Adrenal gland (tissue), 19 donors: ENCODE measurements at places on chromosomes 2 and 18. TPM values are rescaled to one million over a fixed set of nuclear protein-coding genes. Genes with fewer than 3 reads are reported as not detected.

GRCh38 chr2:71575966-71576365 is 122.6 kb downstream of the DYSF start:
- DNase-seq: no peak
- H3K27ac ChIP-seq: no peak overlapping the region
- H3K36me3 ChIP-seq: no peaks in the 10 kb centered on the region
- H3K4me1 ChIP-seq: no peaks in the 10 kb centered on the region
- H3K27me3 ChIP-seq: no peaks in the 10 kb centered on the region

GRCh38 chr2:8191427-8191826 is 490.4 kb upstream of the ID2 start:
- H3K4me3 ChIP-seq: no peak overlapping the region
- no peak for DNase-seq
- no peak overlapping the region for H3K27ac ChIP-seq
- H3K27me3 ChIP-seq: no peaks in the 10 kb centered on the region
- no peaks in the 10 kb centered on the region for H3K4me1 ChIP-seq

DNA sequence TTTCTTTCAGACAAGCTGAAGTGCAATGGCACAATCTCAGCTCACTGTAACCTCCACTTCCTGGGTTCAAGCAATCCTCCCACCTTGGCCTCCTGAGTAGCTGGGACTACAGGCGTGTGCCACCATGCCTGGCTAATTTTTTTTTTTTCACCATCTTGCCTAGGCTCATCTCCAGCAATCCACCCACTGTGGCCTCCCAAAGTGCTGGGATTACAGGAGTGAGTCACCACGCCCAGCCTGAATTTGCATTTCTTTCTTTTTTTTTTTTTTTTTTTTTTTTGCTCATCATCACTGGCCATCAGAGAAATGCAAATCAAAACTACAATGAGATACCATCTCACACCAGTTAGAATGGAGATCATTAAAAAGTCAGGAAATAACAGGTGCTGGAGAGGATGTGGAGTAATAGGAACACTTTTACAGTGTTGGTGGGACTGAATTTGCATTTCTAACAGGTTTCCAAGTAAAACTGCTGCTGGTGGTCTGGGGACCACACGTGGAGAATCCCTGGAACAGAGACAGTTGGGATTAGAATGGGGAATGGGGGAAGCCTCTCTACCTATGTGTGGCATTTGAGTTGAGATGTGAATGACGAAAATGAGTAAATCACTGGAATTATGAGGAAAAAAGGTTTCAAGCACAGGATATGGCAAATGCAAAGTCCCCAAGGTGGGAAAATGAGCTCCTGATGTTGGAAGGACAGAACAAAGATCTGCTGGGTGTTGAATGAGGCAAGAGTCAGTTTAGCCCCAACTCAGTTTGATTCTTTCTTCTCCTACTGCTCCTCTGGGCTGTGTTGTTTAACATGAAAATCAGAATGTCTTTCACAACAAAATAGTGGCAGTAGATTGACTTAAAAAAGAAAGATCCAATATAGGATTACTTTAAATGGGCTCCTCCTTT is 88.8 kb upstream of the MAP4K4 start:
- no peaks in the 10 kb centered on the region for H3K36me3 ChIP-seq
- no peaks in the 10 kb centered on the region for H3K27me3 ChIP-seq
- H3K4me3 ChIP-seq: no peak overlapping the region
- no peak for DNase-seq
- H3K27ac ChIP-seq: no peak overlapping the region

The LRATD1 gene
- 2.2 TPM for total RNA-seq

- H3K27me3 ChIP-seq: no peaks in the 10 kb centered on the region
- H3K36me3 ChIP-seq: no peaks in the 10 kb centered on the region
- peak; percentile 77 for DNase-seq
- H3K27ac ChIP-seq: no peak overlapping the region
Measured at GRCh38 chr2:38187541-38188011, 111.6 kb upstream of the CYP1B1 start.

- peaks cover 2% of the 10 kb centered on the region for H3K4me1 ChIP-seq
- H3K36me3 ChIP-seq: no peaks in the 10 kb centered on the region
- DNase-seq: no peak
- no peak overlapping the region for H3K27ac ChIP-seq
- H3K4me3 ChIP-seq: no peak overlapping the region
Measured at GRCh38 chr2:207290833-207291624, 125.3 kb upstream of the KLF7 start.

DNA sequence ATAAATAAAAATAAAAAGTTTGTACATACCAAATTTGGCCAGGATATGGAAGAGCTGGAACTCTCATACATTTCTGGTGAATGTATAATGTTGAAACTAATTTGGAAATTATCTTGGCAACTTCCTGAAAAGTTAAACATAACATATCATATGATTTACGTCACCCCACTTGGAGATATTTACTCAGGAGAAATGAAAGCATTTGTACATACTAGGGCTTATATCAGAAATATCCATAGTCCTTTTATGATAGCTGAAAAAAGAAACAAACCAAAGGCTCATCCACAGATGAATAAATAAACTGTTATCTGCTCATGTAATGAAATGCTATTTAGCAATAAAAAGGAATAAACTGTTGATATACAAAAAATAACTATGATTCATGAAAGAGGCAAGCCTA is 318.2 kb upstream of the NRXN1 start:
- no peaks in the 10 kb centered on the region for H3K4me1 ChIP-seq
- H3K27ac ChIP-seq: no peak overlapping the region
- H3K4me3 ChIP-seq: no peak overlapping the region
- H3K27me3 ChIP-seq: no peaks in the 10 kb centered on the region
- DNase-seq: no peak

The MAIP1 gene
- total RNA-seq: 41.7 TPM

The CXCR1 gene
- total RNA-seq: 0.68 TPM

GRCh38 chr2:17122887-17123501 is 395.2 kb downstream of the RAD51AP2 start:
- peaks cover 3% of the 10 kb centered on the region for H3K27me3 ChIP-seq
- H3K36me3 ChIP-seq: no peaks in the 10 kb centered on the region

- H3K4me1 ChIP-seq: no peaks in the 10 kb centered on the region
- H3K27me3 ChIP-seq: no peaks in the 10 kb centered on the region
- no peak overlapping the region for H3K4me3 ChIP-seq
- DNase-seq: no peak
- no peaks in the 10 kb centered on the region for H3K36me3 ChIP-seq
- no peak overlapping the region for H3K27ac ChIP-seq
Measured at GRCh38 chr2:105590780-105591660, 153.7 kb upstream of the NCK2 start.

The RAPGEF4 gene
- 83.7 TPM for total RNA-seq

- DNase-seq: no peak
- peaks cover 17% of the 10 kb centered on the region for H3K4me1 ChIP-seq
- no peaks in the 10 kb centered on the region for H3K27me3 ChIP-seq
- no peak overlapping the region for H3K27ac ChIP-seq
Measured at GRCh38 chr2:226705133-226705886, 94.3 kb downstream of the IRS1 start.

GRCh38 chr2:73931531-73932500 is 5.1 kb downstream of the DGUOK start:
- H3K36me3 ChIP-seq: no peaks in the 10 kb centered on the region
- H3K27ac ChIP-seq: no peak overlapping the region
- DNase-seq: no peak
- no peak overlapping the region for H3K4me3 ChIP-seq

GRCh38 chr2:134550566-134551164 is 168.1 kb downstream of the TMEM163 start:
- H3K27ac ChIP-seq: no peak overlapping the region
- no peak for DNase-seq
- no peaks in the 10 kb centered on the region for H3K27me3 ChIP-seq
- no peak overlapping the region for H3K4me3 ChIP-seq

DNA sequence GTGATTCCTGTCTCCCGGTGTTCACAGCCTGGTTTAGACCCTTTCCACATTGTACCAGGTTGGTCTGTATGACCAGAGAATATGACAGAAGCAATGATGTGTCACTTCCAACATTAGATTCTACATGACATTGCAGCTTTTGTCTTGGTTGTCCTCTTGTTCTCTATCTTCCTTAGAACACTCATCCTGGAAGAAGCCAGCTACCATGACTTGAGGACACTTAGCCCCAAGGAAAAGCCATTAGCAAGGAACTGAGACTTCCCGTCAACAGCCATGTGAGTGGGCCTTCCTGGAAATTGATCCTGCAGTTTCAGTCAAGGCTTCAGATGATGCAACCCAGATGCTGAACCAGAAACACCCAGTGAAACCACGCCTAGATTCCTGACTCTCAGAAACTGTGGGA is 143.3 kb downstream of the MREG start:
- no peak for DNase-seq
- H3K36me3 ChIP-seq: no peaks in the 10 kb centered on the region
- no peak overlapping the region for H3K27ac ChIP-seq
- no peaks in the 10 kb centered on the region for H3K4me1 ChIP-seq

DNA sequence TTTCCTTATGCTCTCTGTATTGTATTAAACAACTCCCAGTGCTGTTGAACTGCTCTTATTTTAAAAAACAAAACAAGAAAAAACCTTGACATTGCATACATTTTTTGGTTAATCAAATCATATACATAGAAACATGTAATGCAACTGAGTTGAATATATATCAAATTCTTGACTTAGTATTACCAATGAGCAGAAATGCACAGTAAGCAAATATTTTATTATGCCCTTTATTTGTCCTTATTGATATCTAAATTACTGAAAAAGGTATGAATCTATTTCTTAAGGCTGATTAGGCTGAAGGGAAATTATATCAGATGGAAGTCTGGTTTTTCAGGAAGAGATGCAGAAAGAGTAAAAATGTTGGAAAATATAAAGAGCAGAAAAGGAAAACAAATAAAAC is 6.9 kb upstream of the KDM3A start:
- no peak overlapping the region for H3K27ac ChIP-seq
- no peaks in the 10 kb centered on the region for H3K27me3 ChIP-seq
- no peak for DNase-seq
- no peaks in the 10 kb centered on the region for H3K4me1 ChIP-seq
- no peaks in the 10 kb centered on the region for H3K36me3 ChIP-seq

GRCh38 chr18:69870736-69871135 is 76.9 kb downstream of the CD226 start:
- H3K36me3 ChIP-seq: no peaks in the 10 kb centered on the region
- no peak for DNase-seq
- no peaks in the 10 kb centered on the region for H3K27me3 ChIP-seq
- H3K4me3 ChIP-seq: no peak overlapping the region
- H3K4me1 ChIP-seq: no peaks in the 10 kb centered on the region

GRCh38 chr2:205994344-205994743 is 91.6 kb downstream of the INO80D start:
- H3K27ac ChIP-seq: no peak overlapping the region
- H3K4me3 ChIP-seq: no peak overlapping the region
- DNase-seq: no peak
- H3K27me3 ChIP-seq: no peaks in the 10 kb centered on the region
- no peaks in the 10 kb centered on the region for H3K4me1 ChIP-seq

The IL18RAP gene
- 0.29 TPM for total RNA-seq

GRCh38 chr2:176124110-176124946 is 1.8 kb downstream of the HOXD9 start:
- H3K4me3 ChIP-seq: peak overlapping the region; percentile 7
- H3K27ac ChIP-seq: peak overlapping the region; percentile 9
- H3K4me1 ChIP-seq: no peaks in the 10 kb centered on the region
- H3K27me3 ChIP-seq: peaks cover 20% of the 10 kb centered on the region

DNA sequence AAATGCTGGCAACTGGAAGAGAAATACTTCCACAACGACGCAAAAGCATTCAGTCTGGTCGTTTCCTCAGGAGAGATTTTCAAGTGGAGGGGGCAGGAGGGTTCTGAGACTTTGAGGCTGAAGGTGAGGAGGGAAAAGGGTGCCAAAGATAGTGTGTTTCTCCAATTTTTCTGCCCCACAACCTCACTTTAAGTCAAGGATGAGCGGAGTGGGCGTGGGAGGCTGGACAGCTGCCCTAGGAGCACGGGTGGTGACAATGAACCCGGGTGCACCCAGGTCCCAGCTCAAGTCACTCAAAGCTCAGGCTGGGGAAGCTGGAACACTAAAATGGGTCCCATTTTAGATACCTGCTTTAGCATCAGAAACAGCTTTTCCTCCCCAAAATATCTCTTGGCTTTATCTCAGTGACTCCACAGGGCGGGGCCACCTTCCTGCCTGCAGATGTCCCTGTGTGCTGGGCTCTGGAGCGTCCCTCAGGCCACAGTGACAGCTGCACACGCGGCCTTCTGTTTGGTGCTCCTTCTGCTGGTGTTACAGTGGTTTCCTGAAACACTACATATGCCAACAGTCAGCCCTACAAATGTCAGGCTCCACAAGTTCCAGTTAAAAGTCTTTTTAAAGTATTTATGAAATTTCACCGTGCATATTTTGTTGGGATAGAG is 1.4 kb upstream of the MBP start:
- H3K36me3 ChIP-seq: no peaks in the 10 kb centered on the region
- no peak for DNase-seq
- no peaks in the 10 kb centered on the region for H3K27me3 ChIP-seq
- peak overlapping the region; percentile 91 for H3K27ac ChIP-seq
- H3K4me3 ChIP-seq: no peak overlapping the region

DNA sequence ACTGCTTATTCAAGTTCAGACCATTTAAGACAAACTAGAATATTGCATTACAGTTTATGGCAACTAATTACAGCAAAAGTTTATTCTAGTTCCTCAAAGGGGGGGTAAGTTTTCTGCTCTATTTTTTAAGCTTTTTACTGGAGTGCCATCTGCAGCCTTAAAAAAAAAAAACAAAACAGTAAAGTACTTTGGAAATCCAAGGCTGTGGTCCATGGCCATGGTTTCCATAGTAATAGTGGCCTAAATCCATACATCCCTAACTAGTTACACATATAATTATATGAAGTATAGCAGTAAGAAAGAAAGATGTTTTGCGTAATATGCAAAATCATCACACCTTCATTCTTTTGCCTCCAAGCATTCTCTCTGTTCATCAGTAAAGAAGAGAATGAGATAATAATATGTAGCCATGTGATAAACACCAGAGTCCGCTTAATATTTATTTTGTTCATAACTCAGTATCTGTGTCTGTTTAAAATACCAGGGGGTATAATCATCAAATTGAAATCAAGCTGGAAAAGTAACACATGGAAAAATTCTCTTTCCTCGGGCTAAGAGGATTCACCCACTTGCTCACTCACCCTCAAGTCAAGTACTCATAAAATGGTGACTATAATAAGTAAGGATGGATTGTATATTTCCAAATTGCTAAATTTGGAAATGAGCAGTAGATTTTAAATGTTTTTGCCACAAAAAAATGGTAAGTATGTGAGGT is 301.1 kb upstream of the RND3 start:
- no peak for DNase-seq
- no peaks in the 10 kb centered on the region for H3K36me3 ChIP-seq
- no peaks in the 10 kb centered on the region for H3K27me3 ChIP-seq
- H3K4me3 ChIP-seq: no peak overlapping the region
- no peaks in the 10 kb centered on the region for H3K4me1 ChIP-seq

The PDE1A gene
- total RNA-seq: 5.5 TPM

The CCL20 gene
- total RNA-seq: not detected

GRCh38 chr2:120204417-120204816 is 18.8 kb downstream of the TMEM185B start:
- H3K27ac ChIP-seq: no peak overlapping the region
- no peaks in the 10 kb centered on the region for H3K27me3 ChIP-seq
- no peak for DNase-seq
- H3K36me3 ChIP-seq: no peaks in the 10 kb centered on the region
